ENCODE measurements at places on chromosomes 4 and X. TPM values are rescaled to one million over a fixed set of nuclear protein-coding genes. Genes with fewer than 3 reads are reported as not detected.

The OTC gene
- 1.4 TPM for total RNA-seq

The NPNT gene
- 25.2 TPM for total RNA-seq

The IL15 gene
- 3.6 TPM for total RNA-seq

The POF1B gene
- total RNA-seq, result 102 TPM

The UBL4A gene
- total RNA-seq, result 43.0 TPM

The RHOXF2 gene
- not detected for total RNA-seq

The RWDD4 gene
- total RNA-seq, result 7.8 TPM

The NIPAL1 gene
- total RNA-seq, result 38.2 TPM

The PCSK1N gene
- total RNA-seq, result 14.0 TPM
